ENCODE measurements at places on chromosomes 13 and 19. TPM values are rescaled to one million over a fixed set of nuclear protein-coding genes. Genes with fewer than 3 reads are reported as not detected.

The ETFB gene
- 72.4 TPM for total RNA-seq

The ITGBL1 gene
- 7.0 TPM for total RNA-seq

The PSPN gene
- 2.1 TPM for total RNA-seq

The RLN3 gene
- not detected for total RNA-seq

The ZNF709 gene
- 1.8 TPM for total RNA-seq

The EXOC3L2 gene
- total RNA-seq = 3.2 TPM

The TMEM147 gene
- total RNA-seq = 98.3 TPM

The MED26 gene
- 10.0 TPM for total RNA-seq

The KIR2DL1 gene
- total RNA-seq = 0.47 TPM

The HIF3A gene
- total RNA-seq = 30.1 TPM

The ZNF793 gene
- total RNA-seq = 4.8 TPM

All from left lung (tissue), 14 donors.